ENCODE measurements at places on chromosomes 12 and 14. TPM values are rescaled to one million over a fixed set of nuclear protein-coding genes. Genes with fewer than 3 reads are reported as not detected.
A peak's percentile ranks its signal among the peaks of the same experiment; 100 is the strongest.

GRCh38 chr12:40107098-40107802 is 1.4 kb upstream of the SLC2A13 start:
- H3K4me3 ChIP-seq: no peak overlapping the region
- peaks cover 2% of the 10 kb centered on the region for H3K27me3 ChIP-seq
- peak; percentile 89 for DNase-seq

DNA sequence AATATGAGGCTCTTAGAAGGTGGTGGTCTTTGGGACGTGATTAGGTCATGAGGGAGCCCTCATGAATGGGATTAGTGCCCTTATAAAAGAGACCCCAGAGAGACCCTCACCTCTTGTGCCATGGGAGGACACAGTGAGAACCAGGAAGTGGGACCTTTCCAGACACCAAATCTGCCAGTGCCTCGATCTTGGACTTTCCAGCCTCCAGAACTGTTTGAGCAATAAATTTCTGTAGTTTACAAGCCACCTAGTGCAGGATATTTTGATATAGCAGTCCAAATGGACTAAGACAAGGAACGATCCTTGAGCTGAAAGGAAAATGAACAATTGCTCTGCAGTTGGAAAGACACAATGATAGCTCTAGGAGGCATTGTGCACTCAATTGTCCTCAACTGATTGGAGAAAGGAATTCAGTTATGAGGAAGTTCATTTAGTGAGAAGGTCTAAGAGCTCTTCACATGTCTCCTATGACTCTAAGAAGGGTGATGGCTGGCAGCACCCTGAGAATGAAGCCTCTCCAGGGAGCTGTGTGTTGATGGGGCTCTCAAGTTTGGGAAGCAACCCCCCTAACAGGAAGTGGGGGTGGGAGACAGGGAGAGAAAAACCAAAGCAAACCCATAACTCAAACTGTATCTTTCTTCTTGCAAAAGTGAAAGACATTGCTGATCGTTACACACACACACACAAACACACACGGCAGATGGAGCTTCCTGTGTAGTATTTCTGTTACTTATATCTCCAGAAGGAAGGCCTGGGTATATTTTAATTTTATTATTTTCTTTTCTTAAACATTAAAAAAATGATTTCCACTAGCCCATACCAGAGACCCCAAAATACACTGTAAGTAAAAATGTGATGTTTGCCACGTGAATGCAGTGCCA is 21.0 kb downstream of the CHST11 start:
- DNase-seq: no peak
- H3K27ac ChIP-seq: no peak overlapping the region
- H3K4me3 ChIP-seq: no peak overlapping the region
- no peaks in the 10 kb centered on the region for H3K36me3 ChIP-seq
- H3K27me3 ChIP-seq: no peaks in the 10 kb centered on the region
- H3K4me1 ChIP-seq: no peaks in the 10 kb centered on the region

- DNase-seq: no peak
- H3K27ac ChIP-seq: no peak overlapping the region
- H3K4me1 ChIP-seq: peaks cover 28% of the 10 kb centered on the region
- H3K36me3 ChIP-seq: no peaks in the 10 kb centered on the region
- no peak overlapping the region for H3K4me3 ChIP-seq
- H3K27me3 ChIP-seq: no peaks in the 10 kb centered on the region
Observed at GRCh38 chr12:121676190-121676589, 6.7 kb upstream of the MORN3 start.

- no peaks in the 10 kb centered on the region for H3K36me3 ChIP-seq
- no peaks in the 10 kb centered on the region for H3K4me1 ChIP-seq
- DNase-seq: no peak
- H3K27me3 ChIP-seq: no peaks in the 10 kb centered on the region
- H3K4me3 ChIP-seq: no peak overlapping the region
- no peak overlapping the region for H3K27ac ChIP-seq
Observed at GRCh38 chr14:74859757-74860552, 16.0 kb downstream of the PROX2 start.

GRCh38 chr14:105938055-105938863 is 411.9 kb downstream of the TMEM121 start:
- H3K27ac ChIP-seq: no peak overlapping the region
- no peak for DNase-seq
- H3K4me1 ChIP-seq: no peaks in the 10 kb centered on the region
- H3K36me3 ChIP-seq: no peaks in the 10 kb centered on the region

DNA sequence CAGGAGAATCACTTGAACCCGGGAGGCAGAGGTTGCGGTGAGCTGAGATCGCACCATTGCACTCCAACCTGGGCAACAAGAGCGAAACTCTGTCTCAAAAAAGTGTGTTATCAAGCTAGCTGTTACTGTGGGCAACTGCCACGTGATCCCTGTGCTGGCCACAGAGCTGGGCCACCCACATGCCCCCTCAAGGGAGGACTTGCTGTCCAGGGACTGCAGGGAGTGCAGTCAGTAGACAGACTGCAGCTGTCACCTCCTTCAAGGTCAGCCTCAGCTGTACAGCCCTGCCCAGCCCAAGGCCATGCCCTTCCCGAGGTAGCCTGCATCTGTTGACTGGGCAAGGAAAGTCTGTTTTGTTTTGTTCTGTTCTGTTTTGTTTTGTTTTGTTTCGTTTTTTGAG is 46.6 kb upstream of the BICDL1 start:
- DNase-seq: no peak
- no peak overlapping the region for H3K4me3 ChIP-seq
- H3K4me1 ChIP-seq: no peaks in the 10 kb centered on the region
- H3K27me3 ChIP-seq: no peaks in the 10 kb centered on the region
- no peak overlapping the region for H3K27ac ChIP-seq

DNA sequence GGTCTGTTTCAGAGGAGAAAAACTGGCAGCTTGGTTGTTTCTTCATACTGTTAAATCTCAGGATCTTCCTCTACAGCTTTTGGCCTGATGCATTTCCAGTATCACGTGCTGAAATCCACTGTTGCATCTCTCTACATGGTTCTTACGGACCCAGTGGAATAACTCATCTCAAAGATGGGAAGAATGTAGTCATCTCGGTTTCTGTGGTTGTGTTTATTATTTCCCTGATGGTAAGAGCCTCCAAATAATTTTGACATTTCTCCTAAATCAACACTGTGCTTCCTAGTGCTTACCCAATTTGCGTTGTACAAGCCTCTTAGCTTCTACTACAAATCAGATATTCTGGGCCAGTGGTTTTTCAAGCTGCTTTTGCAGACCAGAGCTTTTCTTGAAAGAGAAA is 812.8 kb downstream of the C12orf50 start:
- peak; percentile 82 for DNase-seq
- no peak overlapping the region for H3K4me3 ChIP-seq
- no peaks in the 10 kb centered on the region for H3K4me1 ChIP-seq
- no peaks in the 10 kb centered on the region for H3K36me3 ChIP-seq
- H3K27ac ChIP-seq: no peak overlapping the region

GRCh38 chr12:26810330-26810729 is 22.7 kb downstream of the ITPR2 start:
- H3K4me3 ChIP-seq: no peak overlapping the region
- H3K36me3 ChIP-seq: no peaks in the 10 kb centered on the region
- peaks cover 3% of the 10 kb centered on the region for H3K4me1 ChIP-seq
- no peak overlapping the region for H3K27ac ChIP-seq
- DNase-seq: peak; percentile 83

- H3K27ac ChIP-seq: peak overlapping the region; percentile 57
- H3K27me3 ChIP-seq: no peaks in the 10 kb centered on the region
- no peaks in the 10 kb centered on the region for H3K36me3 ChIP-seq
- DNase-seq: peak; percentile 65
- H3K4me1 ChIP-seq: peaks cover 2% of the 10 kb centered on the region
Observed at GRCh38 chr12:59040656-59041055, 120.4 kb upstream of the LRIG3 start.

DNA sequence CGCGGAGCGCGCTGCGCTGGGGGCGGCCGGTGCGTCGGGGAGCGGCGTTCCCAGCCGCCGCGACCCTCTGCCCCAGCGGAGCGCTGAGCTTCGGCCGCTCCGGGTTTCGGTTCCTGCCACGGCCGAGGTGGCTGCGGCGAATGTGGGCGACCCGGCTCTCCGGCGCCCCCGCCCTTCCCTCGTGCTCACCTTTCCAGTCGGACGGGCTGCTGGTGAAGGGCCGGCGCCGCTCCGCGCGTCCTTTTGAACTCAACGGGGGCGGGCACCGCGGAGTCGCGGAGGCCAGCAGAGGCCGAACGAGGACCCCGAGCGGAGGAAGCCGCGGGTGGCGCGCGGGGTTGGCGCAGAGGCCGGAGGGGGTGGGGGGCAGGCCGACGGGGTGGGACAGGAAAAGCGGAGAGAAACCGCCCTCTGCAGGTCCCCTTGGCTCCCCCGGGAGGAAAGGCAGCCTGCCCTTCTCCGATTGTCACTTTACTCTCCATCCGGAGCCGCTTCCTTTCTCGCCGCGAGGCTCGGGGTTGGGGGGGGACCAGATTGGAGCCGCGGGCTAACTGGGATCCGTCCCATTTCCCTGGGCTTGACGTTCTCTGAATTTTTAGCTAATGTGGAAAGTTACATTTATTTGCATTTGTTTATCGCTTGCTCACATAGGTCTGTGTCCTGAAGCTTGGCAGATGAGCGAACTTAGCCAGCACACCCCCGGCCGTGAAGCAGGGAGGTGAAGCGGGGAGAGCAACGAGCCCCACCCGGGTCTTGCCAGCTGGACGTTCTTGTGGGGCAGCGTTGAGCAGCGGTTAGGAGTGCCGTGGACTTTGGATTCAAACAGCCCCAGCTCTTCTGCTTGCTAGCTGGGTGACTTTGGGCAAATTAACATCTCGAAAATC is at the start of gene SMAGP:
SMAGP (minus strand) TSS at position 349 of the 884 bp plus-strand sequence. CDS start 1,137 bp downstream, outside the sequence.
- peak; percentile 45 for DNase-seq
- H3K4me1 ChIP-seq: peaks cover 3% of the 10 kb centered on the region
- H3K4me3 ChIP-seq: peak within 1 kb of the TSS; percentile 54
- no peaks in the 10 kb centered on the region for H3K36me3 ChIP-seq

DNA sequence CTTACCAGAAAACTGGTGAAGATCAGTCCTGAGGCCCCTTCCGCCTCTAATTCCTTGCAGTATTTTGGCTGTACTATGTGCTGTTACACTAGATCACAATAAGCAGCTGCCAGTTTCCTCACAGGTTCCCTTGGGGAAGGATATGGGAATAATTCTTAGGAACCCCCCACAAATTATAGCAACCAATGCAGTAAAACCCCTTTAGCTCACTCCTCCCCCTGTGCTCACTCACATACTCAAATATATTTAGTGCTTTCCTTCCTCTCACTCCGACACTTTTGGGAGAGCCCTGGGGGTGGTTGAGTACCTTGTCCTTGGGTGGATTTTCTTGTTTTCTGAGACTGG is 162.7 kb downstream of the ETV6 start:
- H3K4me1 ChIP-seq: peaks cover 27% of the 10 kb centered on the region
- no peaks in the 10 kb centered on the region for H3K36me3 ChIP-seq
- H3K27ac ChIP-seq: peak overlapping the region; percentile 90
- no peaks in the 10 kb centered on the region for H3K27me3 ChIP-seq
- DNase-seq: peak; percentile 84
- no peak overlapping the region for H3K4me3 ChIP-seq

GRCh38 chr14:103628221-103628683 is 759 bp upstream of the KLC1 start:
- H3K27me3 ChIP-seq: peaks cover 4% of the 10 kb centered on the region
- peaks cover 7% of the 10 kb centered on the region for H3K36me3 ChIP-seq
- H3K27ac ChIP-seq: peak overlapping the region; percentile 96
- peaks cover 47% of the 10 kb centered on the region for H3K4me1 ChIP-seq
- peak; percentile 65 for DNase-seq
- peak overlapping the region; percentile 80 for H3K4me3 ChIP-seq

GRCh38 chr12:124299628-124300388 is 4.9 kb downstream of the RFLNA start:
- H3K27ac ChIP-seq: no peak overlapping the region
- H3K4me3 ChIP-seq: no peak overlapping the region
- H3K27me3 ChIP-seq: peaks cover 26% of the 10 kb centered on the region
- H3K4me1 ChIP-seq: peaks cover 15% of the 10 kb centered on the region
- no peaks in the 10 kb centered on the region for H3K36me3 ChIP-seq

DNA sequence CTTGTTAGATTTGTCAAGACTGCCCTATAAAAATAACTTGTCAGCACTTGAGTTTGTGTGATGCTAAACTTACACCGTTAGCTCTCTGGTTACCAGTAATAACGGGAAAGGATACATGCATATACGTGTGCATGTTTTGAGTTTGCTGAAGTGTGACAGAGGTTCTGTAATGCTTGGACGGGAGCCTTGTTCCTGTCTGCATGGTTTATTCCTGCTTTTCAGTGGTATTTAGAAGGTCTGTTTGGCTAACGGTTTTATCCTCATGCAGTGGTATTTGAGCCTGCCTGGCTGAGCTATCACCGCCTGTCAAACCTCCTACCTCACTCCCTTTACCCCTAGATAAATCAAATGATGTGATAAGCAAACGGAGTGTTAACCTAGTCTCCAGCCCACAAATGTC is 305.6 kb downstream of the GALC start:
- no peaks in the 10 kb centered on the region for H3K27me3 ChIP-seq
- H3K4me3 ChIP-seq: no peak overlapping the region
- no peak overlapping the region for H3K27ac ChIP-seq
- no peaks in the 10 kb centered on the region for H3K4me1 ChIP-seq
- H3K36me3 ChIP-seq: no peaks in the 10 kb centered on the region

DNA sequence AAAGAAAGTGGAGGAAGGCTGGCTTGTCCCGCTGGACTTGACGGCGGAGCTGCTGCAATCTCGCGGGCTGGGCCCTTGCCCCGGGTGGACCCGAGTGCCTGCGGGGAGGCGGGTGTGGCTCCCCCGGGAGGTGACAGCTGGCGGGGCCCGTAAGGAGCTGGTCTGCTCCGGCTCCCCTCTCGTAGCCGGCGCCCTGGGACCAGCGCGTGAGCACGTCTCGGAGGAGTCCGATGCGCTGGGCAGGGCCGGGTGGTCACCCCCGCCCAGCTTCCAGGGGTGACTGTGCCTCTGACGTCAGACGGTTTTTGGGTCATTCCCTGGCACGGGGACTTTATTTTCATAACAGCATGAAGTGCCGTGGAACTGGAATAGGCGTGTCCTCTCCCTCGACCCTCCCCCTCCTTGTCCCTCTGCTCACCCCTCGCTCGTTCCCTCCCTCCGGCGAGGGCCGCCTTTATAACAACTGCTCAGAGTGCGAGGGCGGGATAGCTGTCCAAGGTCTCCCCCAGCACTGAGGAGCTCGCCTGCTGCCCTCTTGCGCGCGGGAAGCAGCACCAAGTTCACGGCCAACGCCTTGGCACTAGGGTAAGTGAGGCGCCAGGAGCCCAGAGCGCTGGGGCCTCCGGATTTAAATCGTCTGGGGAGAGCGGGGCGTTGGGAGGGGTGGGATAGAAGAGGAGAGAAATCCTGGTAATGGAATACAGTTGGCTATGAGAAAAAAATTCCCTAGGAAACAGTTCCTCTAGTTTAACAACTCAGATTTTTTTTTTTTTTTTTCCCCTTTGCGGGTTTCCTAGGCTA is at the start of gene GPRC5A:
GPRC5A (plus strand) TSS at position 483 of the 801 bp plus-strand sequence. CDS start 16,688 bp downstream, outside the sequence.
- peaks cover 13% of the 10 kb centered on the region for H3K4me1 ChIP-seq
- H3K4me3 ChIP-seq: peak within 1 kb of the TSS; percentile 42
- H3K36me3 ChIP-seq: no peaks in the 10 kb centered on the region
- peak within 1 kb of the TSS; percentile 42 for H3K27ac ChIP-seq

The TCL1B gene
- total RNA-seq: not detected

Measured in muscle of leg (tissue), 16 donors.